ENCODE measurements at places on chromosomes 16 and 17.

DNA sequence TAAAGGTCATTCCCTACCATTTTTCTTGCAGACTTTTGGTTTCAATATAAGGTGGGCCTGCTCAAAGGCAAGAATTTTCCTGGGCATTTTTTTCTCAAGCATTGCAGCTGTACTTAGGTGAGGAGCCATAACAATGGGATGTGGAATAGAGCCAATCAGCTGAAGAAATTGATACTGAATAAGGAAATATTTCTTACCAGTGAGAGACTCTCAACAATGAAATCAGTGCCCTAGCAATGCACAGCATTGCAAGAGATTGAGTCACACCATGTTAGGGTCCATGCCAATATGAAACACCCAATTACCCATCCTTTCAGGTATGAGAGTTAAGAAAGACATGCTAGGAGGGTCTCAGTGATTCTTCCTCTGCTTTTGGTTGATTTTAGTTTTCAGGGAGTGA lies 237.6 kb downstream of the SOX9 start:
- DNase-seq: no peak

GRCh38 chr17:12231355-12231682 lies 210.6 kb downstream of the MAP2K4 start:
- DNase-seq: no peak

DNA sequence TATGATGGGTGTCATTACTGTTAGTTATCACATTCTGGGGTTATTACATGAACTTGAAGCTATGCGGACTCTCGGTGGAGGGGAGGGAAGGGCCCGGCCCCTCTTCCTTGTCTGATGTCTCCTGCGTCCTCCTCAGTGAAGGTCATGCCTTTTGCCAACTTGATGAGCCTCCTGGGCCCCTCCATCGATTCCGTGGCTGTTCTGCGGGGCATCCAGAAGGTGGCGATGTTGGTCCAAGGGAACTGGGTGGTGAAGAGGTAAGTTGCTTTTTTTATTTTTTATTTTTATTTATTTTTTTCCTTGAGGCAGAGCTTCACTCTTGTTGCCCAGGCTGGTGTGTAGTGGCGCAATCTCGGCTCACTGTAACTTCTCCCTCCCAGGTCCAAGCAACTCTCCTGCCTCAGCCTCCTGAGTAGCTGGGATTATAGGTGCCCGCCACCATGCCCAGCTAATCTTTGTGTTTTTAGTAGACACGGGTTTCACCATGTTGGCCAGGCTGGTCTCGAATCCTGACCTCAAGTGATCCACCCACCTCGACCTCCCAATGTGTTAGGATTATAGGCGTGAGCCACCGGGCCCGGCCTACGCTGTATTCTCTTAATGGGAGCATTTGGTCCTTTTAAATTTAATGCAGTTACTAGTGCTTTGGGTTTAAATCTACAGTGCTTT lies 21.6 kb downstream of the POLR3E start:
- peak; percentile 46 for DNase-seq

- DNase-seq: no peak
Measured at GRCh38 chr16:67349172-67349571, 22.6 kb downstream of the LRRC36 start.

GRCh38 chr16:4744555-4745273 lies 10.4 kb downstream of the DNAAF8 start:
- DNase-seq: no peak

- no peak for DNase-seq
Measured at GRCh38 chr17:64327201-64327930, 63.3 kb downstream of the PECAM1 start.

GRCh38 chr17:72400863-72401262 lies 280.0 kb downstream of the SOX9 start:
- DNase-seq: no peak

- no peak for DNase-seq
Measured at GRCh38 chr17:49362723-49363117, 670 bp upstream of the ZNF652 start.

DNA sequence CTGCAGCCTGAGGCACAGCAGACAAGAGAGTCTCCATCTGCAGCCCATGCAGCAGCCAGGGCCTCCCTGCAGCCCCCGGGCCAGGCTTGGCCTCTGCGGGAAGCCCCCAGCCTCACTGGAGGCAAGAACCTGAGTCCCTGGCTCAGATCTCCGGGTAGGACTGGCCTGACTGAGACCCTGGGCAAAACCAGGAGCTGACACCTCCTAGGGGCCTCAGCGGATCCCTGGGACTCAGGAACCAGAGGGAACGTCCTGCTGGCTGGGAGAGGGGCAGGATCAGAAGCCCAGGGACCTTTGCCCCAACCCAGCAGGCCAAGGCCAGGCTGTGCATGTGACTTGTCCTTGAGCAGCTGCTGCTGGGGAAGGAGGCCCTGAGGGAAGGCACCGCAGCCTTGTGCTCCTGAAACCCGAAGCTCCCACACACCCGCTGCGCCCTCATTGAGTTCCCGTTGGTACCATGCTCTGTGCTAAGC lies 1.7 kb upstream of the PRSS21 start:
- no peak for DNase-seq

GRCh38 chr16:85675251-85675874 lies 13.4 kb downstream of the GINS2 start:
- DNase-seq: no peak

DNA sequence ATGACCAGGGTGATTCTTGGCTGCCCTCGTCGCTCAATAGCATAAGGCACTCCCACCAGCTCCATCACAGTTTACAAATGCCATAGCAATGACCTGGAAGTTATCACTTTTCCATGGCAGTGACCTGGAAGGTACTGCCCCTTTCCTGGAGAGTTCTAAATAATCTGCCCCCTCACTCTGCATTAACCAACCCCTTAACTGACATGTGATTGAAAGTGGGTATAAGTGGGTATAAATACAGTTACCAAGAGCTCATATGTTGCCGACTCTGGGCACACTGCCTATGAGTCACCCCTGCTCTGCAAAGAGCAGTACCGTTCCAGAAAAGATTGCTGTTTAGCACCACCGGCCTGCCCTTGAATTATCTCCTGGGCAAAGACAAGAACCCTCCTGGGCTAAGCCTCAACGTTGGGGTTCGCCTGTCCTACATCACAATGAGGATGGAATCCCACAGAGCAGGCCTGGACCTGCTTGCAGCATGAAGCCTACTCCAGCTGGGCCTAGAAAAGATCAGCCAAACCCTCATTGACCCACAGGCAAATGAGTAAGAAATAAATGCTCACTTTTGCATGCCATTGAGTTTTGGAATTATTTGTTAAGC lies 95.2 kb upstream of the SEC14L1 start:
- no peak for DNase-seq

DNA sequence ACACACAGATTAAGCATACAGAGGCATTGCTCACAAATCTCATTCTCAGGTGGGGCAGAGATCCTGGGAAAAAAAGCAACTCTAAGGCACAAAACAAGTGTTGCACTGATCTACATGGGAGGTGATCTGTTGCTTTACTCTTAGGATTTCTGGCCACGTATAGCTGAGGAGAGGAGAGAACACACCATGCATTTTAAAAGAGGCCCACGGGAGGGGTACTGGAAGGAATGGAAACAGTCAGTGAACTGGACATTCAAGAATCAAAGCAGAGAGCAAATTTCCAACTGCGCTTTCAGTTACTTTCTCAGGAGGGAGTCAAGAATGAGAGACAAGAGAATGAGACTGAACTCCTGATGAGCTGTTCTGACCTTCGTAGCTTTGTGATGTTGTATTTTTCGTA lies 1105.9 kb downstream of the CDH8 start:
- no peak for DNase-seq

GRCh38 chr17:10063730-10064241 lies 134.6 kb downstream of the GAS7 start:
- DNase-seq: no peak

GRCh38 chr16:21263640-21264570 lies 14.2 kb downstream of the CRYM start:
- DNase-seq: no peak

DNA sequence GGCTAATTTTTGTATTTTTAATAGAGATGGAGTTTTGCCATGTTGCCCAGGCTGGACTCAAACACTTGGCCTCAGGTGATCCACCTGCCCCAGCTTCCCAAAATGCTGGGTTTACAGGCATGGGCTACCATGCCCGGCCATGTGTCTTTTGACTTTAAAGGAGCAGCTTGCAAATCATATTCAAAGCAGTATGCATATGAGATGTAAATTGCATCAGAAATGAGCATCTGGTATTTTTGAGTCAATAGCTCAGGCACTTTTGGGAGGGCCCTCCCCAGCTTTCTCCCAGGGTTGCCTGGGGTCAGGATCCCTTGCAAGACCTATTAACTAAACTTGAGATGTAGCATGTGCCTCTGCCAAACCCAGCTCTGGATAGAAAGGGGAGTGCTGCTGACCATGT lies 21.5 kb downstream of the EPOP start:
- no peak for DNase-seq

GRCh38 chr17:12133183-12133582 lies 112.5 kb downstream of the MAP2K4 start:
- no peak for DNase-seq

DNA sequence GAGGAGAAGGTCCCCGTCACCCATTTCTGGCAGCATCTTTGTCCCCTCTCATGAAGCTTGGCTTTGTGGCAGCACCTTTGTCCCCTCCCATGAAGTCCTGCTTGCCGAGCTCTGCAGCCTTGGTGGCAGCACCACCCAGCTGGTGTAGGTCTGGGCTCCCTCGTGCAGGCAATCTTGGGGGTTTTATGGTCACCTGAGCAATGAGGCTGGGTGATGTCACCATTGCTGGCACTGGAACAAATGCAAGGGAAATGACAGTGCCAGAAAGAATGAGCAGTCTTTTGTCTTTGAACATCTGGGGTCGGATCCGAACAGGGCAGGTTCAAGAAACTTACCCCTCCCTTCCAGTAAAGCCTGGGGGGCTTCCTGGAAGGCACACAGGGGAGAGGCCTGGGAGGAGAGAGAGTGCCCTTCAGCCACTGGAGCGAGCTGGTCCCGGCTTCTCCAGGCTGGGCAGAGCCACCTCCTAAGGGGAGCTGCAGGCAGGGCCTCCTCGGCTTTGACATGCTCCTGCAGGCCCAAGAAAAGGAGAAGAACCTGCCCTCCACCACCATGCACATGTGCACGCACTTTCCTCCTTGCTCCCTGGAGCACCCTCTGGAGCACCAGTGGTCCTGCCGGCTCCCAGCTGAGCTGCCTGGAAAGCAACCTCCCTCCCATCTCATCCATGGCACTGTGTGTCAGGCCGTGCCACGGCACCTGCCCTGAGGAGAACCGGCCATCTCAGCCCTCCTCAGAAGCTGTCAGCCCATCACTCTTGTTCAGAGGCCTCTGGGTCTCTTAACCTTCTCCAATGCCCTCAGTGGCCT lies 16.0 kb downstream of the BTBD17 start:
- no peak for DNase-seq

GRCh38 chr16:70695331-70696070 lies 9.6 kb upstream of the MTSS2 start:
- DNase-seq: no peak

DNA sequence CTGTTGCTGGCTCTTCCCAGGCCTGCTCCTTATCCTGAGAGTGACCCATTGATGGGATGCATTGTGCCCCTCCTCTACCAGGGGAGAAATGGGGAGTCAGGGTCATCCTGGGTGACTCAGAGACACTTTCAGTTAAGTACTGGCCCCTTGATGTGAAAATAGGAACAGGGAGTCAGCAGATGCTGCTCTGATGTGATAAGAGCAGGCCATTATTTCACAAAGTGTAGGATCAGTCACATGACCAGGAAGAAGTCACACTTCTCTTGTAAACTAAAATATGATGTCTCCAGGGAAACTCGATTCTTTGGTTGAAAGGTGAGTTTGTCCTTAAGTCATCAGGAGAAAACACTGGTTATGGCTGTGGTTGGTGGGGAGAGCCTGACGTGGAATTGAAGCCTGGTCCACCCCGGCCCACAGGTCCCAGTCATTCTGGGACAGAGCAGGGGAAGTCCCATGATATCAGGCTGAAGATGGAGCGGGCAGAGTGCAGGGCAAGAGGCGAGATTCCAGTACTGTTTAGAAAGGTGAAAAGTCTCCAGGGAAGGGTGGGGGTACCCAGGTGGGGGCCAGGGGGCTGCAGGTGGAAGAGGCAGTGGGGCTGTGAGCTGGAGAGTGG lies 88.6 kb upstream of the NLRP1 start:
- DNase-seq: no peak

- DNase-seq: no peak
Measured at GRCh38 chr17:62696726-62697490, 69.4 kb downstream of the MRC2 start.

DNA sequence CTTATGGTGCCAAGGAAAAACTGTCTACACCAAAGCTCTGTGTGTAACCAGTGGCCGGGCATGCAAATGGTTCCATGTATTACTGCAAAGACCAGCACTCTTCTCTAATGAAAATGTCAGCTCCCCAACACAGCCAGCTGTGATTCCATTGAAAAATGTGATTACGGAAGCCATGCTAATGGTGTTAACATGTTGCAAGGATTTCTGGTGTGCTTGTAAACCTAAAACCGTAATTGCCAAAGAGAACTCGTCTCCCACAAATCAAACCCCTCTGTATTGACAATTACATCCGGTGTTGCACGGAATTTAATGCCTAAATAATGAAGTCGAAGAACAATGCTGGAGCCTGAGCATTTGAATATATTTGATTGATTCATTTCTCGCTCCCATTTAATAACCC lies 351.7 kb downstream of the NPIPA8 start:
- DNase-seq: no peak

GRCh38 chr16:68781784-68782183 lies 44.7 kb downstream of the CDH1 start:
- DNase-seq: no peak

DNA sequence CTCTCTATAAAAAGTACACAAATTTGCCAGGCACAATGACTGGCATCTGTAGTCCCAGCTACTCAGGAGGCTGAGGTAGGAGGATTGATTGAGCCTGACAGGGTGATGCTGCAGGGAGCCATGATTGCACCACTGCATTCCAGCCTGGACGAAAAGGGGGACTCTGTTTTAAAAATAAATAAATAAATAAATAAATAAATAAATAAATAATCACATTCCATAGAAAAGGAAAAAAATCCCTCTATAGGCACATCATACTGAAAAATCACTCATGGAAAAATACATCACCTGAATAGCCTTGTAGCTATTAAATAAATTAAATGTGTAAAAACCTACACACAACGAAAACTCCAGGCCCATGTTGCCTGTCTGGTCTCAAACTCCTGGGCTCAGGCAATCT lies 56.4 kb downstream of the CPPED1 start:
- no peak for DNase-seq

DNA sequence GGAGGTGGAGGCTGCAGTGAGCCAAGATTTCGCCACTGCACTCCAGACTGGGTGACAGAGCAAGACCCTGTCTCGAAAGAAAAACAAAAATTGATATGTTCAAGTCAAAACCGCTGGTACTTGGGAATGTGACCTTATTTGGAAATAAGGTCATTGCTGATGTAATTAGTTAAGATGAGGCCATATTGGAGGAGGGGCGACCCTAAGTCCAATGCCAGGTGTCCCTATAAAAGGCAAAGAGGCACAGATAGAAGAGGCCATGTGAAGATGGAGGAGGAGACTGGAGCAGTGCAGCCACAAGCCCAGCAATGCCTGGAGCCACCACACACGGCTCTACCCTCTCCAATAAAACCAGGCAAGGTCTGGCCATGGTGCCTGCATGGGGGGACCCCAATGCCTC lies 50.8 kb upstream of the JPH3 start:
- no peak for DNase-seq
